Lower leg skin (tissue), 4 donors: ENCODE measurements at places on chromosomes 4 and X. TPM values are rescaled to one million over a fixed set of nuclear protein-coding genes. Genes with fewer than 3 reads are reported as not detected.

The ANOS1 gene
- 7.0 TPM for total RNA-seq

The TXK gene
- total RNA-seq, result 3.3 TPM

The RBM46 gene
- total RNA-seq, result not detected

The BEX5 gene
- total RNA-seq, result 6.4 TPM

The STAP1 gene
- not detected for total RNA-seq

The VCX2 gene
- not detected for total RNA-seq

The L1CAM gene
- total RNA-seq, result 4.8 TPM

The FAM9C gene
- total RNA-seq, result not detected

The RENBP gene
- total RNA-seq, result 2.3 TPM

The TLR6 gene
- 2.2 TPM for total RNA-seq

The EFHC2 gene
- 3.4 TPM for total RNA-seq

The AR gene
- total RNA-seq, result 10.4 TPM

The PDGFRA gene
- 14.9 TPM for total RNA-seq

The PHKA1 gene
- 3.2 TPM for total RNA-seq

The TLL1 gene
- 10.5 TPM for total RNA-seq

The CCNQ gene
- 35.7 TPM for total RNA-seq

The CNKSR2 gene
- total RNA-seq, result 1.1 TPM

The EVC gene
- 20.8 TPM for total RNA-seq

The STOX2 gene
- total RNA-seq, result 12.2 TPM

The GNRHR gene
- not detected for total RNA-seq

The LONRF3 gene
- 3.1 TPM for total RNA-seq

The RAB41 gene
- total RNA-seq, result not detected

The AADAT gene
- 0.38 TPM for total RNA-seq

The AMOT gene
- total RNA-seq, result 10.7 TPM

The KDM5C gene
- total RNA-seq, result 189 TPM

The NIPAL1 gene
- 65.8 TPM for total RNA-seq

The HS3ST1 gene
- 0.21 TPM for total RNA-seq
